Left ventricle myocardium inferior (tissue), 1 donor: ENCODE measurements at places on chromosomes 12 and 14.

DNA sequence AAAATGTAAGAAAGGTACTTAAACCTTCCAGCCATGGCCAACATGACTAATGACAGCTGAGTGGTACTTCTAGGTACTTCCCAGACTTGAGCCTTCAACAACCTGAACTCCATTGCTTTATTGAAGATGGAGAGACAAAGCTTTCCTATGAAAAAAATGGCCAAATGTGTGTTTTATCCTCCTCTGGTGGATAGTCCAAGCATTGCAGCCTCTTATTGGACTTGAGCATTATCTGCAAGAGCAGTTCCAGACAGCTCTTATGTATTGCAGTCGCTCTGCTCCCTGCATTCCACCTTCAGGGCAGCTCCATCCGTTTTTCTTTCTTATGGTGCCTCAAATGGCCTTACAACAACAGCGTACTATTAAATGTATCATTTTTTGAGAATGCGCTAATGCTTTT lies 588.2 kb downstream of the NRXN3 start:
- DNase-seq = no peak

GRCh38 chr12:20000229-20000849 lies 368.0 kb upstream of the PDE3A start:
- DNase-seq = no peak

GRCh38 chr12:100043631-100044030 lies 58.9 kb upstream of the ANKS1B start:
- DNase-seq = no peak

- DNase-seq = peak; percentile 65
These were observed 72.2 kb downstream of the CLIP1 start for GRCh38 chr12:122350141-122350848.

DNA sequence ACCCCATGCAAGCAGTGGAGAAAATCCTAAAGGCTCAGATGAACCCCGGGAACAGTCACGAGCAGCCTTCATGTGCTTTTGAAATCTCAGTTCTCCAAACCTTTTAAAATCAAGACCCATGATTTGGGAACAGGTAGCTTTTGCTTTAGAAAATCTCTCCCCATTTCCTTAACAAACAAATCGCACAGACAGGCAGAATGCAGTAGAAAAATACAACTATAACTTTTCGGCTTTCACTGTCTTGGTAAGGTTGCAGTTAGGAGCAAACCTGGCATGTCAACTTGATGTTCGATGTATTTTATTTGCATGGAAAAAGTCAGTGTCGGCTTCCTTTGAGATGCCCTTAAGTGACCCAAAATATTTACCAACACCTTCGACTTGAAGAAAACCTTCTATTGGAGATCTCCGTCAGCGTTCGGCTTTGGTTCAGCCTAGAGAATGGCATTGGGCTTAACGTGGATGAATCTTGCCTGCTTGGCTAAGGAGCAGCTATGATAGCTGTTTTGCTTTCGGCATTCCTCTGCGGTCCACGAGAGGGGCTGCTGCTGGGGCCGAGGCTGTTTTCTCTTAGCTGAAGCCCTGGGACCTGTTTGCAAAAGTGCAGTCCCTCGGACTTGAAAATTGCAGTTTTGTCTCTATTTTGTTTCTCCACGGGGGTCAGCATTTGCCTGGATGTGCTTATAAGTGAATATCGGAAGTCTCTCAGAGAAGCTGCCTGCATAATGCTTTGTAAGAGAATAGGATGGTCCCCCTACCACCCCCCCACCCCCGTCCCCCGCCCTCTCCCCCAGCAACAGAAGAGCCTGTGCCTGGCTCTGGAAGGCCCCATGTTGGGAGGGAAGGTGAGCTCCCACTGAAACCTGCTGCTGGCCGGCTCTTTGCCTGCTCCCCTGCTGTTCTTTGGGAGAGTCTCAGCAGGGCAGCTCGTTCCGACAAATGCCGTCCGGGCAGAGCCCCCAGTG lies 122.8 kb downstream of the AACS start:
- no peak for DNase-seq

GRCh38 chr14:56331592-56332216 lies 213.5 kb downstream of the PELI2 start:
- DNase-seq = no peak

- no peak for DNase-seq
These were observed 6.4 kb downstream of the TMEM117 start for GRCh38 chr12:43842259-43842658.

DNA sequence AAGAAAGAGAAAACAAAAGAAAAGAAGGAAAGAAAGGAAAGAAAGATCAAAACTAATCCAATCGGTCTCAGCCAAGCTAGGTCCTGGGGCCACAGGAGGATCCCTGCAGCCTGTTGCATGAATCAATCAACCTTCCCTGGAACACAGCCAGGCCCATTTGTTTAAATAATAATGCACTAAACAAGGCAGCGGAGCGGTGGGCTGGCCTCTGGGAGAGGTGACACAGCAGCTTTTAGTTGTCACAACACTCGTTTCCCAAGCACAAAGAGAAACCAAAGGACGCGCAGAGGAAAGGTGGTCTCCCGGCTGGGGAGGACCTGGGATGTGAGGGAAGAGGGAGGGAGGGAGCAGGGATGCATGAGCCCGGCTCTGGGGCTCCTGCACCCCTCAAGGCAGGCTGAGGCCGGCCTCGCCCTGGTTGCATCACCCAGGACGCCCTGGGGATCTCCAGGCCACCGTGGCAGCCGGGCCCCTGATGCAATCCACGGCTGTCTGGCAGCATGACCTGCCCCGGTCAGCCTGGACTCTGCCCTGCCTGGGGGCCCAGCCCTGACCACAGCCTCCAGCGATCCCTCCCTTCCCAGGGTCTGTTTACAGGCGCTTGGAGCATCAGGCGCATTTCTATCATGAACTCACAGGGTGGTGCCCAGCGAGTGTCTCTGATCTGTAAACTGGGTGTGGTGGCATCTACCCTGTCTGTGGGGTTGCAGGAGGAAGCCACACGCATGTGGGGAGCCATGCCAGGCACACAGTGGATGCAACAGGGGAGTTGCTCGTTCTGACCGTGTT lies 32.5 kb downstream of the MMP17 start:
- peak; percentile 41 for DNase-seq

DNA sequence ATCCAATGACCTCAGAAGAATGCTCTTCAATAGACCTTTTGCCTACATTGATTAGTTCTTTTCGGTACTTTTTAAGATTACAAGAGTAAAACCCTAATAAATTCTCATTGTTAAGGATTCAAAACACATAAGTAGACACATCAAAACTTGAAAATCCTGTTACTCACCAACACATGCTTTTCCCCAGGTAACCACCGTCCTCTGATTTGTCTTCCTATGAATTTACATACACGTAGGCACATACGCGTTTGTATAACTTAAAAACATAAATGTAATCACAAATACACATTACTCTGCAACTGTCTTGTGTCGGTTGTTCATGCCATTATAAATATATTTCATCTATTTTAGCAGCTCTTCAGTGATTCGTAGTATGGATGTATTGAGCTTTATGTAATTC lies 910 bp upstream of the WASHC4 start:
- no peak for DNase-seq

- DNase-seq = no peak
These were observed 6.1 kb downstream of the ABCD2 start for GRCh38 chr12:39613525-39613924.

DNA sequence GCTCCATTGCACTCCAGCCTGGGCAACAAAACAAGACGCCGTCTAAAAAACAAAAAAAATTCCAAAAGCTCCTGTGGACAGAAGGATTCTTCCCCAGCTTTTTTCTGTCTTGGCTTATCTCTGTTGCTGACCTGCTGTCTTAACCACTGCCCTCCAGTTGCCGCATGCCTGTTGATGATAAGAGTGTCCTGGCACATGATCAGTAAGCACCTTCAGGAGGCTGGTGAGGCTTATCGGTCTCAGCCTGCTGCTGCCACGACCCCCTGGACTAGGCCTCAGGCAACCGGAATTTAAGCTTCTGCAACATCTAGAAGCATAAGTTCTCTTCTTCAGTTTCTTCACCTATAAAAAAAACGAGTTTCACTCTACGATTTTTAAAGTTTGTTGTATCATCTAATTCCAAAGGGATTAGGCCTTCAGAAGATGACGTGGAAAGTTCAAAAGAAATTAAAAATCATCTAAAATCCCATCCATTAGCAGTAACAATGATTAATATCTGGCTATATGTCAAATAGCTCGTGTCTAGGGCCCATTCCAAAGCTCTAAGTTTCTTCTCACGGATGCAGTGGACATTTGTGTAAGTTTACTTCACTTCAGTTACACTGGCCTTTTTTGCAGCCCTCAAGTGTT lies 46.4 kb downstream of the RESF1 start:
- DNase-seq = no peak

DNA sequence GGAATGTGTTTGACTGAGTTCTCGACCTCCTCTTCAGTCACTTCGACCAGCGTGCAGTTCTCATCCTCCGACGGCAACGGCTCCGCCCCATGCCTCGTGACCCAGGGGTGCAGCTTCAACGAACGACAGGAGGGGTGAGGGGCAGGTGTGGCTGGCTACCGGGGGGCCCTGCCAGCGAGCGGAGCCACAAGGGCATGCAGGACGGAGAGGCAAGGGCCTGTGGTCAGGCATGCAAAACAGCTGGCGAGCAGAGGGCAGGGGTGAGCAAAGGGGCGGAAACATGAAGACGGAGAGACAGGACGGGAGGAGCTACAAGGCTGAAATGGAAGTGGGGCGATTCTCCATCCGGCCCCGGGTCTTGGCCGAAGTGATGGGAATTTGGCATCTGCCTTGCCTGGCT lies 38.7 kb downstream of the P2RX4 start:
- DNase-seq = no peak

DNA sequence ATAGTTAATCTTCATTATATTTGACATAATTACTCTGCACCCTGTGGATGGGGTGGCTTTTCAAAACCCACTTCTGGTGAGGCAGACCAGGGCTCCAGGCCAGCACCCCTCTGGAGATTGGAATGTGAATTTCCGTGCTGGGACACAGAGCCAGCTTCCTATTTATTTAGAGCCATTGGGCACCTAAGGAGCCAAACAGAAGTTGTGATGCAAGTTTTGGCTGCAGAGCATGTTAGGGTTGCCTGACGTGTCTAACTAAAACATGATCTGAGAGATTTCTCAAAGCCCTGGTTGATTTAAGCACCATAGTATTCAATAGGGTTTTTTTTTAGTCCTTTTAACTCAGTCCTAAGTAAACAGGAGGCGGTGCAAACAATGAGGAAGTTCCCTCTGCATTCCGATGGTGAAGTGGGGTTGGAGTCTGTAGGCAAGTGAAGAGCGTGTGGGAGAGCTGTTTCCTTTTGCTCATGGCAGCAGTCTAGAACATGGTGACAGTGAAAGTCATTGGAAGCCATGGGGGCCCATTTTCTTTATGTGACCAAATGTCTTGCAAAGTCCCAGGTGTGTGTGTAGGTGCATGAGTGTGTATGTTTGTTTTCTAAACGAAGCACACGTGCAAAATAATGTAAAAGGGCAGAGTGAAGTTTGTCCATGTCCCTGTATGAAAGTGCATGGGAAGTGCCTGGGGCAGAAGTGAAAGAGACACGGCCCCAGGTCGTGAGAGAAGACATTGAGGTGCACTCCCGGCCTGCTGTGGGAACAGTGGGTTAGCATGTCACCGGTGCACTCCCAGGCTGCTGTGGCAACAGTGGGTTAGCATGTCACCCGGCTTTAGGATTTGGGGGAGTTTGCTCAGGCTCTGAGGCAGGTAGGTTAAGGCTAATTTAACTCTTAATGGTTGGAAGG lies 117.7 kb downstream of the PRKCH start:
- peak; percentile 25 for DNase-seq

DNA sequence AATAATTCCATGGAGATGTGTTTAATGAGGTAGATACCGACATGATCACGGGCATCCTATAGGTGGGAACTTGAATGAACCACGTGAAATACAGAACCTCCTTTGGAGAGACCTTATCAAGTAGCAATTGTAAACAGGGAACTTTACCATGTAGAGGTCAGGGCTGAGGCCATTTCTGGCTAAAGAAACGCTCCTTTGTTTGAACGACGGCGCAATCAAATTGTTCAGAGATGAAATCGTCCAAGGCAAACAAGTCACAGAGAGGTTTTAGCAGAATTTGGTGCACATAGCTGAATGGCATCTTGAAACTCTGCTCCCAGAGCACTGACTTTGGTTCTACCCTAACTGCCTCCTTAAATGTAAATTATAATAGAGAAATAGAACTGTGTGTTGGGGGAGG lies 9.8 kb downstream of the PRIMA1 start:
- DNase-seq = no peak

GRCh38 chr14:76647697-76648298 lies 113.5 kb upstream of the VASH1 start:
- DNase-seq = no peak

- no peak for DNase-seq
These were observed 52.3 kb downstream of the KCNK10 start for GRCh38 chr14:88270776-88271175.

- no peak for DNase-seq
These were observed 36.4 kb upstream of the GARIN6 start for GRCh38 chr12:99611117-99611516.

GRCh38 chr12:53053218-53054111 lies 3.6 kb downstream of the TNS2 start:
- DNase-seq = peak; percentile 55

DNA sequence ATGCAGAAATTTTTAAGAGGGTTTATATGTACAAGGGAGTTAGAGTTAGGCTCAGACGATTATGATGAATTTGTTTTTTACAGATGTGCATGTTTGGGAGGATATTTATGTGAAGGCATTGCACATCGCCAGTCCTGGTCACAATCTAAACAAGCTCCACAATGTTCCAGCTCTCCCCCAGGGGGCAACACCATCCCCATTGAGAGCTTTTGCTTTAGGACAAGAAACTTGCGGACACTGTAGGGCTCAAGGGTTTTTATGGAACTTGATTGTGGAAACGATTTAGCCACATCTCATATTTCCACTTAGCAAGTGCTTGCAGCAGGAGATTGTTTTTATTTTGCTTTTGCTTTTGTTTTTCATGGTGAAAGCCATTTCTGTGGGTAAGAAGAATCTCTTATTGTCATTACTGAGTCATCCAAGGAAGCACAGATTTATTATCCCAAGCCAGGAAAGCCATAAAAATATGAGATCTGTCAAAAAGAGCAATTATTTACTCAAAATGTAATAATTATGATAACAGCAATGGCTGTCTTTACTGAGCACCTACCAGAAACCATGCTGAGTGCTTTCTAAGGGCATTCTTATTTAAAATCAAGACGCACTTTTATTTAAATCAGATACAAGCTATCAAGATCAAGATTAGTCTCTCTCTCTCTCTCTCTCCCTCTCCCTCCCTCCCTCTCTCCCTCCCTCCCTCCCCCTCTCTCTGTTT lies 276.7 kb upstream of the SRRM4 start:
- DNase-seq = no peak

GRCh38 chr12:127351481-127352010 lies 915.4 kb upstream of the TMEM132C start:
- DNase-seq = no peak

- DNase-seq = no peak
These were observed 59.1 kb downstream of the FAM222A start for GRCh38 chr12:109772622-109773321.
